Adipose tissue (tissue), 3 donors: ENCODE measurements at places on chromosomes 5 and 9. TPM values are rescaled to one million over a fixed set of nuclear protein-coding genes. Genes with fewer than 3 reads are reported as not detected.

The TJP2 gene
- polyA plus RNA-seq: 23.3 TPM

The ANKRD34B gene
- polyA plus RNA-seq: not detected

The NKD2 gene
- 5.0 TPM for polyA plus RNA-seq

The STK32A gene
- 0.66 TPM for polyA plus RNA-seq
